ENCODE measurements at places on chromosomes 2 and 18. TPM values are rescaled to one million over a fixed set of nuclear protein-coding genes. Genes with fewer than 3 reads are reported as not detected.

The FBXO36 gene
- 0.66 TPM for total RNA-seq

DNA sequence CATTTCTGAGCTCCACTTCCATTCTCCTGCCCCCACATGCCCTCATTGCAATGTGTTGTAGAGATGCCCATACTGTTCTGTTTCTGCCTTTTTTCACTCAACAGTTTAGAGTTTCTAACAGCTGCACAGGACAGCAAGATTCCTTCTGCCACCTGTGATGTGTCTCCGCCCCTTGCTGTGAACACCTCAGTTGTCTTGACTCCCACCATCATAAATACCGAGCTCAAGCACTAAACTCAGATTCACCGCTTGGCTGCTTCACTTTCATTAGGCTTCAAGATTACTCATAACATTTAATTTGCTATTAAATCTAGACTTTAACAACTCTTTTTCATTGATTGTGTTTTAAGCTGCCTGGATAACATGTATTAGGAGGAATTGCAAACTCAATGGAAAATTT, 141.0 kb downstream of the MAP2 start:
- DNase-seq = no peak
- H3K4me1 ChIP-seq = no peaks in the 10 kb centered on the region
- H3K27me3 ChIP-seq = no peaks in the 10 kb centered on the region
- no peaks in the 10 kb centered on the region for H3K36me3 ChIP-seq
- no peak overlapping the region for H3K4me3 ChIP-seq
- no peak overlapping the region for H3K27ac ChIP-seq

DNA sequence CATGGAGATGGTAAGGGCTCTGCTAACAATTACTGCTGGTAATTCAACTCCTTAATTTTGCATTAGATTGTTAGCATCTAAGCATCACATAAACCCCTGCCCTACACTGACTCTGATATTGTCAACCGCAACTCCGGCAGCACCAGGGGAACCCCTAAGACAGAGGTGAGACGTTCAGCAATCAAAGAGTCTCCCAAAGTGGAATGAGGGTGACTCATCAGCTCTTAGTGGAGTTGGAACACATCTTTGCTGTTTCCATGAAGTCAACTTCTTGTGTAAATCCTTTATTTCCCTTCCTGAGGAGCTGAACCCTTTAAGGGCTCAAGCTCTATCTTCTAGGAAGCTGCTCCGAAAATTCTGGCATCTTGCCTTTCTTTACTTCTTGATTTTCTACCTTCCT, 52.1 kb downstream of the ABCG8 start:
- peaks cover 78% of the 10 kb centered on the region for H3K36me3 ChIP-seq
- H3K27ac ChIP-seq = no peak overlapping the region
- no peak overlapping the region for H3K4me3 ChIP-seq
- peaks cover 7% of the 10 kb centered on the region for H3K4me1 ChIP-seq
- DNase-seq = no peak
- H3K27me3 ChIP-seq = no peaks in the 10 kb centered on the region

- DNase-seq = no peak
- no peaks in the 10 kb centered on the region for H3K4me1 ChIP-seq
- H3K4me3 ChIP-seq = no peak overlapping the region
- H3K36me3 ChIP-seq = no peaks in the 10 kb centered on the region
Observed at GRCh38 chr2:167015806-167016205, 127.5 kb downstream of the XIRP2 start.

GRCh38 chr2:100425107-100425506, 7.6 kb upstream of the CHST10 start:
- H3K4me1 ChIP-seq = peaks cover 9% of the 10 kb centered on the region
- H3K27ac ChIP-seq = no peak overlapping the region
- DNase-seq = no peak
- peaks cover 34% of the 10 kb centered on the region for H3K27me3 ChIP-seq
- H3K4me3 ChIP-seq = no peak overlapping the region

The PCARE gene
- total RNA-seq = not detected

DNA sequence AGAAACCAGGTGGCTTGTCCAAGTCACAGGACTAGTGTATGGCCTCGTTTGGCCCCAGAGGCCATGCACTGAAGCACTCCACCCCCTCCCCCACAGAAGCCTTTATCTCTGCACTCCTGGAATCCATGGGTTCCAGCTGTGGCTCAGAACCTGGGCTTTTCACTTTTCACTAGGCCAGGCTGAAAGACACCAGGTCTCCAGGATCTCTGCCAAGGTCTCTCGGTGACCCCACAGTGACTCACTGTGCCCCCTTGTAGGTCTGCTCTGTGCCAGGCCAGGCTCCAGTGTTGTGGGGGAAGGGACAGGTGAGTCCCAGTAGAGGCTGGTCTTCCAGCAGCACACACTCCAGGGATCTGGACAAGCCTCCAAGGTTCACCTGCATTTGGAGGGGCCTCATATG, 31.0 kb upstream of the GLI2 start:
- no peak for DNase-seq
- no peaks in the 10 kb centered on the region for H3K36me3 ChIP-seq
- H3K4me1 ChIP-seq = no peaks in the 10 kb centered on the region
- H3K27ac ChIP-seq = no peak overlapping the region

DNA sequence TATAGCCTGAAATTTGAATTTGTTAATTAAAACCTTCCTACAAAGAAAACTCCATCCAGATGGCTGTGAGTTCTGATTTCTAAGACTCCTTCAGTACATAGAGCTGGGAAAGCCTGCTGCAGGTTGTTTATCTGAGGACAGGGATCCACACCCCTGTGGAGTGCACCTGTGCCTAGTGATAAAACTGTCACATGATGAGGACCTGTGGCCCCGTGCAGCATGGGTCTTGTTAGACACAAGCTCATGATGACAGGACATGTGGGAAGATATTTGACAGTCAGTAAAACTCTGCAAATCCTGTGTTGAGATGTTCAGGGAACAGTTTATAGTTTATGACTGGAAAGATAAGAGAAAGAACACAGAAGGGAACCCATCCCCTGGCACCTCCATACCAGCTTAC, 133.2 kb upstream of the TMEM18 start:
- no peak for DNase-seq
- H3K27me3 ChIP-seq = no peaks in the 10 kb centered on the region
- H3K36me3 ChIP-seq = no peaks in the 10 kb centered on the region
- no peak overlapping the region for H3K27ac ChIP-seq

The TANC1 gene
- 0.34 TPM for total RNA-seq

The PLEKHM3 gene
- 7.1 TPM for total RNA-seq

- H3K4me1 ChIP-seq = peaks cover 13% of the 10 kb centered on the region
- peak within 1 kb of the TSS; percentile 73 for H3K4me3 ChIP-seq
- no peak for DNase-seq
- H3K27ac ChIP-seq = peak within 1 kb of the TSS; percentile 77
- H3K27me3 ChIP-seq = peaks cover 7% of the 10 kb centered on the region
Observed at GRCh38 chr2:70978341-70979179, at the start of gene ANKRD53. Gene ANKRD53, plus strand, starts transcription at chr2:70978630. Its CDS starts 16 bp downstream, at chr2:70978646.

The TSPYL6 gene
- not detected for total RNA-seq

DNA sequence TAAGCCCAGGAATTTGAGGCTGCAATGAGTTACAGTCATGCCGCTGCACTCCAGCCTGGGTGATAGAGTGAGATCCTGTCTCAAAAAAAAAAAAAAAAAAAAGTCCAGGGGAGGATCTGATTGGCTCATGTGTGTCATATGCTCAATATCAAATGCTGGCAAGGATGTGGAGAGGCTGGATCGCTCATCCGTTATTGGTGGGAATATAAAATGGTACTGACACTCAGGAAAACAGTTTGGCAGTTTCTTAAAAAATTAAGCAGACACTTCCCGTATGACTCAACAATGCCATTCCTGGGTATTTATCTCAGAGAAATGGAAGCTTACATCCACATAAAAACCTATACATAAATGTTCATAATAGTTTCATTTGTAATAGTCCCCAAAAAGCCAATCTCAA, 68.9 kb downstream of the MEX3C start:
- DNase-seq = no peak
- no peaks in the 10 kb centered on the region for H3K36me3 ChIP-seq
- no peaks in the 10 kb centered on the region for H3K4me1 ChIP-seq

DNA sequence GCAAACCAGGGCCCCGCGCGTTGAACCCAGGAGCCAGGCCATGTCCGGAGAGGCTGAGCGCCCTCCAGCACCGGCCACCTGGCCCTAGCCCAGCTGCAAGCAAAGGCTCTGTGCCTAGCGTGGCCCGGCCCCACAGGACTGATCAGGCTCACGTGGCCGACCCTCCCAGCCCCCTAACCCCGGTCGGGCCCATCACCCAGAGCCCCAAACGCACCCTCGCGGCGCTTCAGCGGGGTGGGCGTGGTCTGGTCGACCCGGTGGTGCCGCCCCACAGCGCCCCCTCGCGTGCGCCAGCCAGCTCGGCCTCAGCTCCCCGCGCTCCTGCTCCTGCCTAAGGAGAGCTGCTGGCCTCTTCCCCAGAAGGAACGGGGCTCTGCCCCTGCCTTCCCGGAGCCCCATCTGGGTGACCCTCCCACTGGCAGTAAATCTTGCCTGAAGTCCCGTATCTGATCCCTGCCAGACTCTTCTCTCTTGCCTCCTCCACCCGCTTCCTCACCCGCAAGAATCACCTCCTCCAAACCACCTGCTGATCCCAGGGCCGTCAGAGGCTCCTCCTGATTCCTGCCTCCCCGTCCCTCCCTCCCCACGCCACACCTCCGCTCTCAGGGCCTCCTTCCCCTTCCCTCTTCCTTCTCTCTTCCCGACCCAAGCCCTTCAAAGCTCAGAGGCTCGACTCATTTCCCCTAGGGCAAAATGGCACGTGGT, 12.3 kb upstream of the TEX51 start:
- DNase-seq = peak; percentile 46
- H3K36me3 ChIP-seq = no peaks in the 10 kb centered on the region
- H3K27me3 ChIP-seq = peaks cover 7% of the 10 kb centered on the region
- peaks cover 2% of the 10 kb centered on the region for H3K4me1 ChIP-seq
- no peak overlapping the region for H3K27ac ChIP-seq

The ADD2 gene
- 3.1 TPM for total RNA-seq

The C2orf78 gene
- total RNA-seq = not detected

The MAP2 gene
- not detected for total RNA-seq

DNA sequence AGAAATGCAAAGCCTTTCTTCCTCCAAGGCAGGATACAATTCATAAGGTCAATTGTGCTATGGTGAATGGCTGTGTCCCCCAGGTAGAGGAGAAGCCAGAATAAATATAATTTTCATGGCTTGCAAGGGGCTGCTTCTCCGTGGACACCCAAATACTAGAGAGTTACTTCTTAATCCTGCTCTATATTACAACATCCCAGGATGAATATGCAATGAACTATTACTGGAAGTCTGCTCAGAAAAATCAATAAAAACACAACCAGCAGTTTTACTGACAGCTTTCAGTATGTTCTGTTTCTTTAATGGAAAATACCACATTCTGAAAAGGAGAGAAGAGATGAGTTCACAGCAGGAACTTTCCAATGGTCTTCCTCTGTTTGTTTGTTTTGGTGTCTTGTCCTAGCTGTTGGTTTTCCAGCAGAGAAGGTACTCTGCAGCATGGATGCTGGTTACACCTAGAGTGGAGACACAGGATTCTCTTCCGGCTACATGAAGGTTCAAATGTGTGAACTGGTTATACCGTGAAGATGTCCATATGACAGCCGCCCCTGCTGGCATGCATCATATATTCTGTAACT, 213.0 kb downstream of the PID1 start:
- no peaks in the 10 kb centered on the region for H3K4me1 ChIP-seq
- no peaks in the 10 kb centered on the region for H3K36me3 ChIP-seq
- H3K27me3 ChIP-seq = no peaks in the 10 kb centered on the region

DNA sequence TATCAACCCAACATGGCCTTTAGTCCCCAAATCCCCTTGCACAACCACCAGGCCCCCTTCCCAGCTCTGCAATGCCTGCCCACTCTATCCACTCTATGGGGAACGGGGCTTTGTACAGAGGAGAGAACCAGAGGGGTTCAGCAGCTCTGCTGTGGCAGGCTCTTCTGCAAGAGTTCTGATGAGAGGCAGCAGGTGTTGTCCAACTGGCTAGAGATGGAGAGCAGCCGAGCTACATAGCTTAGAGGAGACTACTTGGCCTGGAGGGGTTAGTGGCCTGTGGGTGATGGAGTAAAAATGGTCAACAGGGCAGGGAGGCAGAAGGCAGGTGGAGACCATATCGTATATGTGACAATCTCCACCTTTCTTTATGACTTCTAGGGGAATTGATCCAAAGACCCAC, 103.0 kb downstream of the QPCT start:
- H3K27me3 ChIP-seq = peaks cover 24% of the 10 kb centered on the region
- no peak overlapping the region for H3K27ac ChIP-seq
- no peak for DNase-seq
- H3K4me1 ChIP-seq = no peaks in the 10 kb centered on the region

DNA sequence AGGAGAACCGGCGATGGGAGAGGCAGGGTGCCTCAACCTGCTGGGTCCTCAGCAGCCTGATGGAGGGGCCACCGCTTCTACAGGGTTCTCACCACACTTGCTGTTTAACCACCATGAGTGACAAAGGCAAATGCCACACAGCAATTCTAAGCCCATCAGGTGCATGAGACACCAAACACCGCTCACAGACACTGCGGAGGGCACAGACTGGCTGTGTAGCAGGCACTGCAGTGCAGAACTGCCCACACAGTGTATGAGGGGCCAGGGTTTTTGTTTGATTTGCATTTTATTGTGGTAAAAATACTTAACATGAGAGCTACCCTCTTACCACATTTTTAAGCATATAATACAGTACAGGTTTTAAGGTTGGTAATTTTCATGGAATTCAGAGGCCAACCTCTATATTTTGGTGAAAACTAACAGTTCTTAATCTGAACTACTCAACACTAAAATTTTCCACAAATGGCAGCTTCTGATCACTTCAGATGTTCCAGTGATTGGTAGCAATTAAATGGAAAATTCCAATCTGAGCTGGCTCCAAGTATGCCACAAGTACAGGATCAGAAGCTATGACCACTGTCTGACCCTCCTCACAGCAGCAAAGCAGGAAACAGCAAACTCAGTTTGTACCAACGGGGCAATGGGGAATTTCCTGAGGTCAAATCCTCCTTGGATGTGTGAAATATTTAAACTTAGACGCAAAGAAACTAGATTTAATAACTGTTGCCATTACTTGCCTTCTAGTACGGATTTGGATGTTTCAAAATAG, 67.7 kb downstream of the FAM210A start:
- H3K27me3 ChIP-seq = no peaks in the 10 kb centered on the region
- peaks cover 9% of the 10 kb centered on the region for H3K36me3 ChIP-seq

The EHD3 gene
- 2.0 TPM for total RNA-seq

DNA sequence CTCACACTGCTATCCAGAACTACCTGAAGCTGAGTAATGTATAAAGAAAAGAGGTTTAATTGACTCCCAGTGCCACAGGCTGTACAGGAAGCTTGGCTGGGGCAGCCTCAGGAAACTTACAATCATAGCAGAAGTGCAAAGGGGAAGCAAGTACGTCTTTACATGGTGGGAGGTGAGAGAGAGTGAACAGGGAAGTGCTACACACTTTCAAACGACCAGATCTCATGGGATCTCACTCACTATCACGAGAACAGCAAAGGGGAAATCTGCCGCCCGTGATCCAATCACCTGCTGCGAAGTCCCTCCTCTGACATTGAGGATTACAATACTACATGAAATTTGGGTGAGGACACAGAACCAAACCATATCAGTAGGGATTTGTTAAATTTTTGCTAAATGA, 150.4 kb upstream of the NXPH2 start:
- DNase-seq = no peak
- no peak overlapping the region for H3K4me3 ChIP-seq
- H3K4me1 ChIP-seq = no peaks in the 10 kb centered on the region
- no peak overlapping the region for H3K27ac ChIP-seq
- no peaks in the 10 kb centered on the region for H3K36me3 ChIP-seq

GRCh38 chr2:204072443-204073324, 136.1 kb downstream of the ICOS start:
- peak; percentile 48 for DNase-seq
- no peak overlapping the region for H3K27ac ChIP-seq
- H3K4me1 ChIP-seq = peaks cover 11% of the 10 kb centered on the region

The FNDC4 gene
- total RNA-seq = 0.30 TPM

- H3K4me1 ChIP-seq = peaks cover 11% of the 10 kb centered on the region
- DNase-seq = no peak
- H3K27me3 ChIP-seq = no peaks in the 10 kb centered on the region
- no peak overlapping the region for H3K4me3 ChIP-seq
- H3K36me3 ChIP-seq = no peaks in the 10 kb centered on the region
Observed at GRCh38 chr18:74896390-74896991, 298.8 kb downstream of the ZNF407 start.
